Cardiac muscle cell (in vitro differentiated cells and primary cell): ENCODE measurements at places on chromosomes 1 and 21. TPM values are rescaled to one million over a fixed set of nuclear protein-coding genes. Genes with fewer than 3 reads are reported as not detected.

The MFAP2 gene
- total RNA-seq = 51.9 and 79.7 TPM in 2 replicates

DNA sequence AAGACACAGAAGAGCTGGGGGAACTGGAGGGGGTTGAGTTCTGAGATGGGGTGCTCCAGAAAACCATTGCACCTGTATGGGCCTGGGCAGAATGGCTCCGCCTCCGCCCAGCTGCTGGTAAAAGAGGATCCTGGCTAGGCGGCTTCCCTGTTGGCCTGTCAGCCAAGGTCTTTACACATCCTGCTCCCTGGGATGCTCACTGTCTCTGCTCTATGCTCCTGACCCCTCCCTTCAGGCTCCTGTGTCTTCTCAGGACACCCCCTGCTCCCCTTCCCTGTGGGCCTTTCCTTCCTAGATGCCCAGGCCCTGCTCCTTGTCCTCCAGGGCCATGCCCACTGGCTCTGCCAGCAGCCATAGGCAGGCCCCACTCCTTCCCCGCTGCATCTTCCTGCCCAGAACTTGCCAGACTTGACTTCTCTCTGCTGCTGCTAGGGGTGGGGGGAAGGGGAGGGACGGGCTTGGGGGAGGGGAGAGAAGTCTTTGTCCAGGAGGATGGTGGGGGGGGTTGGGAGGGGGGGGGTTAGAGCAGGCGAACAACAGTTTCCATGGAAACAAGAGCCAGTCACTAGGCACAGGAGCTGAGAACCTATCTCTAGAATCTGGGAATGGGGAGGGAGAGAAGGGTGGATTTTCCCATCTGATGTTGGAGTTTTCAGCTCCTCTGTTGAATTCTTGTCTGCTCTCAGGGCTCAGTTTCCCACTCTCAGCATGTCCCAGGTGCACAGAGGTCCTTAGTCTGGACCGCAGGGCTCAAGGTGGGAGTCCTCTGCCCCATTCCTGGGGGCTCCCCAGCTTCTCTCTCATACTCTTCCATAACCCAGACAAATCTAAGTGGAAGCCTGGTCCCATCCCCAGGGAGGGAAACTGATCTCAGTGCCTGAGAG lies 10.6 kb downstream of the CELSR2 start:
- DNase-seq = no peak
- no peaks in the 10 kb centered on the region for H3K36me3 ChIP-seq
- H3K27me3 ChIP-seq = no peaks in the 10 kb centered on the region

- H3K36me3 ChIP-seq = peaks cover 86% of the 10 kb centered on the region
- no peaks in the 10 kb centered on the region for H3K27me3 ChIP-seq
- no peaks in the 10 kb centered on the region for H3K4me1 ChIP-seq
- DNase-seq = no peak
These were observed 15.5 kb upstream of the PSMG1 start for GRCh38 chr21:39198800-39199199.

- DNase-seq = no peak
- no peak overlapping the region for H3K27ac ChIP-seq
- H3K4me3 ChIP-seq = no peak overlapping the region
- no peaks in the 10 kb centered on the region for H3K36me3 ChIP-seq
These were observed 708.1 kb downstream of the MRPL39 start for GRCh38 chr21:24899138-24899537.

The RORC gene
- not detected in 2 replicates for total RNA-seq

DNA sequence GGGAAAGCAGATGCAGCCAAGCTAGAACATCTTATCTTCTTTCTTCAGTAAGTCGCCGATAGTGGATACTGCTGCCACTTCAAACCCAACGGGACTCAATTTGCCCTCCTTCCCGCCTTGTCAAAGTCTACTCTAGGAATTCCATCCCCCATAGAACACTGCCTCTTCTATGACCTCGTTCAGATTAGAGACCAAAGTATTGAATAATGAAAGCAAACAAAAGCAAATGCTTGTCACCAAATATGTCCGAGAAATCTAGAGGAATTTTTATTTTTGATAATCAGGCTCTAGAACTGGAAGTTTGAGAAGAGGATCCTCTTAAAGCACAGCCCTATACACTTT lies 853 bp upstream of the RRAGC start:
- DNase-seq = peak; percentile 11
- no peaks in the 10 kb centered on the region for H3K27me3 ChIP-seq
- H3K36me3 ChIP-seq = peaks cover 11% of the 10 kb centered on the region

DNA sequence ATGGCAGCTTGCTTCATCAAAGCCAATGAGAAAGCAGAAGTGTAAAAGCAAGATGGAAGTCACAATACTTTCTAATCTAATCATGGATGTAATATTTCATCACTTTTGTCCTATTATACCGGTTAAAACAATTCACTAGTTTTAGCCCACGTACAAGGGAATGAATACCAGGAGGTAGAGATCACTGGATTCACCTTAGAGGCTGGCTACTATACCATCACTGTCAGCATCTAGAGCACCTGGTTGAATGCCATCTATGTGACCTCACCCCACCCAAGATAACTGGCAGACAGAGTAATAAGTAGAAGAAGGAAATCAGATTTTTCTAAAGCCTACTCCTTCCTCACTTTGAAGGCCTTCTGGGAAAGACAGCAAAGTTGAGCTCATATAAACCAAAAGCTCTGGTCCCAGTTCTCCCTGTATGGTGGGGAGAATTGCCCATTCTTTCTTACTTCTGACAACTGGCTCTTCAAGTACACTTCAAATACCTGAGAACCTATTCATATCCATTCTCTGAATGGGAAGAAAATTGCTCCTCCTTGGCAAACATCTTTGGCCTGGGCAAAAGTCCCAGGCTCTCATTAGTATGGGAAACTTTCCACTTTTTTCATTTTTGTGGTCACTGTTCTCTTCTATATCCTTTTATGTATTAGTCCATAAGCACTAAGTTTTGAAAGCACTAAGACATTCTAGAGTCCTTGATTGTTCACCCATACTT lies 24.8 kb downstream of the HSD3B1 start:
- H3K4me1 ChIP-seq = no peaks in the 10 kb centered on the region
- no peak overlapping the region for H3K27ac ChIP-seq
- H3K4me3 ChIP-seq = no peak overlapping the region
- DNase-seq = no peak
